ENCODE measurements at places on chromosomes 7 and 10. TPM values are rescaled to one million over a fixed set of nuclear protein-coding genes. Genes with fewer than 3 reads are reported as not detected.

GRCh38 chr7:120996988-120997345 lies 8.5 kb downstream of the CPED1 start:
- no peak for DNase-seq

GRCh38 chr10:16788125-16788524 lies 29.1 kb downstream of the RSU1 start:
- no peak for DNase-seq

GRCh38 chr7:542713-543500 lies 23.3 kb upstream of the PDGFA start:
- no peak for DNase-seq

DNA sequence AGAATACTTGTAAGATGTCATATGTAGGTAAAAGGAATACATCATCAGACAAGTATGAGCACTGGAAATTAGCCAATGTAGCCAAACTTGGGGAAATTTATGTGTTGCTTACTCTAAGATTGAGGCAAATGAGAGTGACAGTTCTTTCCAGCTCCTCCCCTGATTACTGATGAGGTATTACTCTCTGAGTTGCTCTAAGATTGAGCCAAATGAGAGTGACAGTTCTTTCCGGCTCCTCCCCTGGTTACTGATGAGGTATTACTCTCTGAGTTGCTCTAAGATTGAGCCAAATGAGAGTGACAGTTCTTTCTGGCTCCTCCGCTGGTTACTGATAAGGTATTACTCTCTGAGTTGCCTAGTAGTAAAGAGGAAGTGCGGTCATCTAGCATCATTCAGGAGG lies 435.8 kb downstream of the NRG3 start:
- no peak for DNase-seq

DNA sequence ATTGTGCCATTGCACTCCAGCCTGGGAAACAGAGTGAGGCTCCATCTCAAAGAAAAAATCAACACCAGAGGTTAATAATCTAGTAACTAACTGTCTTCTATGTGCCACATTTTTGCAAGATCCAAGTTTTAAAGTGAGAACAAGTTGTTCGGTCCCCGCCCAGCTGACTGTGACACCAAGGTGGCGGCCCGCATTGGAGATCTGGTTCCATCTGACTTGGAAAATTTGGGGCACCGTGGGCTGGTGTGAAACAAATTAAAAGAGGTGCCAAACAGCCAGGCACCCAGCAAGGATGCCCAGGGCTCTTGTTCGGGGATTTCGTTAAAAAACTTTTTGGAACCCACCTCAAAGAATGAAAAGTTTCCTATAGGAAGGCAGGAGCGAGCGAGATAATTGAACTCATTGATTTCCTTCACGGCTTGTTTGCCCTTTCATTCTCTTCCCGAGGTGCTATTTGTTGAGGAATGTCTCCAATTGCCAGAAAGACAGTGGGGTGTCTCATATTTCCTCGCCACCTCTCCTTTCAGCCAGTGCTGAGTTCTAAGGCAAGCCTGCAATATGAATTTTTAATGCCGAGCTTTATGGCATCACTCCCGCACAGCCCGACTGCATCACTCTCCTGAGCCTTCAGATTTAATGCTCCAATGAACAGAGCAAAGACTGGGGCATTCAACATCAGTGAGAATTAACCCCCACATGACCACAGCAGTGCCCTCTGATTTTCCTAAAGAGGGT lies 156.9 kb upstream of the SH2B2 start:
- DNase-seq = no peak

- DNase-seq = no peak
Measured at GRCh38 chr10:61028861-61029361, 84.9 kb upstream of the RHOBTB1 start.

DNA sequence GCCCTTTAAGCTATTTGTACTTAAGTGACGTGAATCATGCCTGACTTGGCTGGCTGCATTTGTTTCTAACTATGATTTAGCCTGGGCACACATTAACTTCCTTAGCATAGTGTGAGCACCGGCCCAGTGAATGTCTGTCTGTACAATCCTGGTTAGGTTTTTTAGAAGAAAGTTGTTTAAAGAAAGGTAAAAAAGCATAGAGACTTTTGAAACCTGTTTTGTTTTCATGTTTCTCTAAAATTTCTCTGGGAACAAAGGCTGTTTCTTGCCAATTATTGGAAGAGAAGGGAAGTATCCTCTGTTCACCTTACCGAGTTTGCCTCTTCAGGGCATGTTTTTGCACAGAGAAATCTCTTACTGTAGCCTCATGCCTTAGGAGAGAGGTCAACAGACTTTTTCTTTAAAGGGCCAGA lies 42.9 kb upstream of the MET start:
- DNase-seq = no peak

GRCh38 chr10:74929197-74929596 lies 102.8 kb downstream of the KAT6B start:
- no peak for DNase-seq

DNA sequence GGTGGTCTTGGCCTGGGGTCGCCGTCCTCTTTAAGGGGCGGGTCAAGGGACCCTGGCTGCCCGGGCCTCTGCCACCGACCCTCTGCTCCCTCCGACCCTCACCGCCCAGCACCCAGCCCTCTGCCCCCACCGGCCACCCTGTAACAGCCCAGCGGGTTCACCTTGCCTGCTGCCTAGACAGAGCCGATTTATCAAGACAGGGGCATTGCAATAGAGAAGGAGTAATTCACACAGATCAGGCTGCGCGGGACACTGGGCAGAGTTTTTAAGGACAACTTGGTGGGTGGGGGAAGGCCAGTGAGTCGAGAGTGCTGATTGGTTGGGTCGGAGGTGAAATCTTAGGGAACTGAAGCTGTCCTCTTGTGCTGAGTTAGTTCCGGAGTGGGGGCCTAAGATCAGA lies 779 bp upstream of the ADCK2 start:
- no peak for DNase-seq

GRCh38 chr7:100171840-100172239 lies 3.4 kb upstream of the GAL3ST4 start:
- no peak for DNase-seq

- DNase-seq = peak; percentile 74
Measured at GRCh38 chr7:104923010-104923421, 91.0 kb upstream of the KMT2E start.

- DNase-seq = no peak
Measured at GRCh38 chr10:63120554-63120953, 12.6 kb upstream of the NRBF2 start.

DNA sequence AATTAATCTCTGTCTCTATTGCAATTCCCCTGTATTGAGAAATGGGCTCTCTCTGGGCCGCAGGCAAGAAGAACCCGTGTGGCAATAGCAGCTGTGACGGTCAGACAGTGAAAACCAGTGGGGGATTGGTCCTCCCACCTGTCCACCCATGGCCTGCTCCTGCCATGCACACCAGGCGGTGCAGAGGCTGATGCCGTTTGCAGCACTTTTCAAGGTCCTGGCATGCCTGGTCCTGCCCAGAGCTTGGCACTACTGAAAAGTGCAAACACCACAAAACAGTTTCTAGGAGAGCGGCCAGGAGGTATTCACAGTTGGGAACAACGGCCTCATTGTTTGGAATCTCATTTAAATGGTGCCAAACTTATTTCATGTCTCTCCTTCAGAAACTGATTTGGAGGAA lies 41.5 kb downstream of the PSPH start:
- no peak for DNase-seq

- no peak for DNase-seq
Measured at GRCh38 chr7:96204601-96205000, 117.3 kb downstream of the SLC25A13 start.

- no peak for DNase-seq
Measured at GRCh38 chr7:37085600-37085999, 361.3 kb upstream of the AOAH start.

DNA sequence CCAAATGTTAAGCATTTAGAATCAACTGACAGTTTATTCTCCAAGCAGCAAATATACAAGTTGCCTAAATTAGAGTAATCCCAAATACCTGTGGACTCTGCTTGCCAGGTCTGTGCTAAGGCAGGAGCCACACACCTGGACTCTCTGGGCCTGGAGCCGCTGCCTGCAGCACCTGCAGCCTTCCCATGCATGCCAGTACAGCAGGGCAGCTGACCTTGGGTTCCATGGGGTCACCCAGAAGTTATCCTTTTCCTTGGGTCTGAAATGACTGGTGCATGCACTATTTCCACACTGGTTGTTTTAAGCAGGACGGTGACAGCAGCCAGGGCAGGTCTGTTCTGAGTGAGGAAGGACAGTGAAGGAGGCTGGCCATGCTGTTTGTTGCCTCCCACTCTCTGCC lies 573.2 kb downstream of the GLRX3 start:
- DNase-seq = no peak

GRCh38 chr10:102419269-102420180 lies 940 bp upstream of the PSD start:
- peak; percentile 92 for DNase-seq

- DNase-seq = peak; percentile 81
Measured at GRCh38 chr7:98051118-98051744, 55.4 kb upstream of the LMTK2 start.

GRCh38 chr7:33509206-33509605 lies 379.8 kb downstream of the BBS9 start:
- DNase-seq = no peak

DNA sequence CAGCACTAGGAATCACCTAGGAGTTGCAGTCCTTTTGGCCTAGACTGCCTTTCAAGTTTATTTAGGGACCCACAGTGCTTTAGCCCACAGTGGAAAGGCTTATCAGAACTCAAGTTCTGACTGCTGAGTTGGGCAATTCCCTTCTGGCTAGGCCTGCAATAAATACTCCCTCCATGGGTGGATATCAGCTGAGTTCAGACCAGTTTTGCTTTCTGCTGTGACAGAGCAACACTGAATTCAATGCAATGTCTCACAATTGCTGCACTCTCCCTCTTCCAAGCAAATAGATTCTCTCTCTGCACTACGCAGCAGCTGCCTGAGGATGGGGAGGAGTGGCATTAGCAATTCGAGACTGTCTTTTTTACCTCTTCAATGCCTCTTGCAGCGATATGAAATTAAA lies 1153.3 kb downstream of the SORCS1 start:
- no peak for DNase-seq

GRCh38 chr7:44177570-44178131 lies 11.6 kb downstream of the GCK start:
- no peak for DNase-seq

DNA sequence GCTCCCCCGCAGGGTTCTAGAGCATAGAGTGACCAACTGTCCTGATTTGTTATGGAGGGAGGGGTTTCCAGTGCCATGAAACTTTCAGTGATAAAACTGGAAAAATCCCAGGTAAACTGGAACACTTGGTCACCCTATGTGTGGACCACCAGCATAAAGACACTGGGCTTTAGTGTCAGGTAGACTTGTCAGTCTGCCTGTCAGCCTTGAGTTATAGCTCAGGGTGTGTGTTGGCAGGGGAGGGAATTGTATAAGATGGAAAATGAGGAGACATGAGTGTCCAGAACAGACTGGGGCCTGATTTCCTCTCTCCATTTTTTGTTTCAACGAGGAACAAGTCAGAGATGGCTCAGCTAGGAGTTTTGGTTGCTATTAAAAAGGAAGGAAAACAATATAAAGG lies 10.2 kb upstream of the EFCAB10 start:
- DNase-seq = no peak

- no peak for DNase-seq
Measured at GRCh38 chr10:116098411-116099022, 174.5 kb downstream of the GFRA1 start.

The NPY4R2 gene
- polyA plus RNA-seq = not detected

The PHKG1 gene
- polyA plus RNA-seq = 0.91 TPM

The EN2 gene
- 0.02 TPM for polyA plus RNA-seq

The COL1A2 gene
- 11.4 TPM for polyA plus RNA-seq

The SLC29A4 gene
- polyA plus RNA-seq = 12.3 TPM

The MAT1A gene
- polyA plus RNA-seq = 0.03 TPM

The RBP4 gene
- not detected for polyA plus RNA-seq

The PPA1 gene
- 116 TPM for polyA plus RNA-seq

Data from SK-N-SH (cell line).